Stimulated activated CD8-positive, alpha-beta memory T cell treated with anti-CD3 and anti-CD28 coated beads, Interleukin-4, amount 100 ng/mL, for 1 hour (primary cell): ENCODE measurements at places on chromosomes 2 and 18.

GRCh38 chr2:28986429-28986828 lies 5.3 kb downstream of the TOGARAM2 start:
- DNase-seq: no peak

DNA sequence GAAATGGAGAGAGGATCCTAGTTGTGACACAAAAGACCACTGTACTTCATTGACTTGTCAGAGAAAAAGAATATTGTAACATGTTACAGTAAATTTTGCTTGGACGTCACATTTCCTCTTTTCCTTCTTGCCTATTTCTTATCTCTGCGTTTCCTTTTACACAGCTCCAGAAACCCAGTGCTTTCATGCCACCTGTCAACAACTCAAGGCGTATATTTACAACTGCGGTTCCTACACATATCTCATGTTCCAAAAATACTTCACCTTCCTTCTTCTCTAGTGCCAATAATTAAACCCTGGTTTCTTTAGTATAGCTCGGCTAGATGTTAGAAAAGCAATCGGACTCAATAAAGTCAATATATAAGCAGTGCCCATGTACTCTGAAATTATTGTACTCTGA lies 911.5 kb upstream of the FSHR start:
- DNase-seq: no peak

DNA sequence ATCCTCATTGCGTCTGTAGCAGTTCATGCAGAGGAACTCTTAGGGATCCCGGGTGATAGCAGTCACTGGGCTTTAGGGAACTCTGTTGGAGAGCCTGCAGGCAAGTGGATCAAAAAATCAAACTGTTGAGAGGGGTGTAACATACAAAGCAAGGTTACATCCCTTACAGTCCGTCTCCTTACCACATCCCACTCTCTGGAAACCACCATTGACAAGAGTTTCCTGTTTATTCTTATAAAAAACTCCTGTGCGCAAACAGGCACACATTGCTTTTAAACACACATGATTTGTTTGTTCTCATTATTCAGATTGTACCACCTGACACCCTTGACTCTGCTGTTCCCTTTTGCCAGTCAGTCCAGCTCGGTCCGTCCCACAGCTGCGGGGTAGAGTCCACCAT lies 137.7 kb downstream of the LTBP1 start:
- DNase-seq: no peak

- DNase-seq: no peak
These were observed 483.1 kb upstream of the CHST9 start for GRCh38 chr18:27668158-27668557.

GRCh38 chr2:104562537-104562936 lies 291.4 kb upstream of the POU3F3 start:
- no peak for DNase-seq

DNA sequence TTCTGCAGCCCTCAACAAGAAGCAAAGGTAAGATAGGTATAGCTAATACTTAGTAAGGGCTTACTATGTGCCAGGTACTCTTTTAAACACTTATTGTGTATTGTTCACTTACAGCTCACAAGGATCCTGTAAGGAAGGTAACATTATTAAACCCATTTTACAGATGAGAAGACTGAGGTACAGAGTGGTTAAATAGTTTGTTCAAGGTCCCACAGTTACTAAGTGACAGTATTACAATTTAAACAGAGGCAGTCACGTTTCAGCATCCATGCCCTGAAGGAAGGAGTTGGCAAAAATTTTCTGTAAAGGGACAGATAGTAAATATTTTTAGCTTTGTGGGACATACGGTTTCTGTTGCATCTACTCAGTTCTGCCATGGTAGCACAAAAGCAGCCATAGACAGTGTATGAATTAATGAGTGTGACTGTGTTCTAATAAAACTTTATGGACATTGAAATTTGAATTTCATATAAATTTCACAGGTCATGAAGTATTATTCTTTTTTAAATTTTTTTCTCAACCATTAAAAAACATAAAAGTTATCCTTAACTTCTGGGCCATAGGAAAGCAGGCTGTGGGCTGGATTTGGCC lies 75.7 kb downstream of the LTBP1 start:
- no peak for DNase-seq

GRCh38 chr2:208142925-208143799 lies 2.8 kb downstream of the CRYGB start:
- no peak for DNase-seq

- no peak for DNase-seq
These were observed 472 bp upstream of the PLEKHM3 start for GRCh38 chr2:208025814-208026184.

DNA sequence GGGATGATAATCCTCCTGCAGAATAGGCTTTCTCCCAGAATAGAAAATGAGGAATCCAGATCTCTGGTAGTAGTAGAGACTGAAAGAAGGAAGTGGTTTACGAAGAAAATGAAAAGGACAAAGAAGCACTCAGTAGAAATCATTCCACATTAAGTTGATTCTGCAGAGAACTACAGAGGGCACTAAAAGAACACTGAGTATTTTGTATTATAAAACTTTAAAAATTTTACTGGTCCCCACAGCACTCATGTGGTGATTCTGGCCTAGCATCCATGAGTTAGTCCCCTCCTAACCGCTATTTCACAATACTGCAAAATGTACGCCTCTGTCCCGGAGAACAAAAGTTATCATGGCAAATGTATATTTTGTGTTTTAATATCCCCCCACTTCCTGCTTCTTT lies 42.9 kb upstream of the SLC35F5 start:
- DNase-seq: no peak

GRCh38 chr2:16186661-16187481 lies 246.5 kb downstream of the MYCN start:
- no peak for DNase-seq

DNA sequence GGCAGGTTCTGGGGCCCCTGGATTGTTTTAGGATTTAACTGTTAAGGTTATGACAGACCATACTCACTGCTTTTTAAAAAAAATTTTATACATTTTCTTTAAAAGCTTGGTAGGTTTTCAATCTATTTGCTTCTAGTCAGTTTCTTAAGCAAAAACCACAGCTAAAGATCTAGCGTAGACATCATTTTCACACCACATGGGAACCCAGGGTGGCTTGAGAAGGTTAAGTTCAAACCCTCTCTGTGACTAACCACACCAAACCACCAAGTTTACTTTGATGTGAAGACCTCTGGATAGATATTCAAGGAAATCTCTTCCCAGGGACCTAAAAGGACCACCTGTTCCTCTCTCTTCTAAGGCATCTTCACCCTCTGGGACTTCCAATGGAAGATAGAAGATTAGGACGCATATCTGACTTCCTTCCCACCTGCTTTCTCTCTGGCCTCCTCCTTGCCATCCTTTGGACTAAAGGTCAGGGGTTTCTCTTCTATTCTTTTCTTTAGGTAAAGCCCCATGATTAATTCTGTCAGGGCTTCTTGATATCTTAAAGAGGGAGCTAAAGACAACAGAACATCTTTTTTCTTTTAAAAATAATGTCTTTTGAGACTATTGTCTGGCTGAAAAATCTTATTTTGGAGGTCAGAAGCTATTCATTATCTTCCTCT lies 32.3 kb downstream of the FOSL2 start:
- DNase-seq: no peak

GRCh38 chr2:63861220-63861822 lies 19.6 kb downstream of the UGP2 start:
- no peak for DNase-seq

DNA sequence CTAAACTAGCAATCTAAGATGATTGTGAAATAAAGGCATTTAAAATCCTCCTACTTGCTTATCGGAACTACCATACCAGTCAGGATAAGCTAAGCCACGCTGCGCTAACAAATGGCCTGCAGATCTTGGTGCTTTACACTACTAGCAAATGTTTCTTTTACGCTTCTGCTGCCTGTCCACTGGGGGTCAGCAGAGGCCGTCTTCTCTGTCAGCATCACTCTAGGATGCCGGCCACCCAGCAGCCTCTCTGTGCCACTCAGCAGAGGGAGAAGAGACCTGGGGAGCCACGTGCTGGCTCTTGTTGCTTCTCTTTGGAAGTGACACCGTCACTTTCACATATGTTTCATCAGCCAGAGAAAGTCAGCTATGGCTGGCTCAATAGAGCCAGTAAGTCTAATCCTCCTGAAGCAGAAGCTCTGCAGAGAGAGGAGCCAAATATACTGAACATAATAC lies 36.6 kb downstream of the COPS8 start:
- no peak for DNase-seq

DNA sequence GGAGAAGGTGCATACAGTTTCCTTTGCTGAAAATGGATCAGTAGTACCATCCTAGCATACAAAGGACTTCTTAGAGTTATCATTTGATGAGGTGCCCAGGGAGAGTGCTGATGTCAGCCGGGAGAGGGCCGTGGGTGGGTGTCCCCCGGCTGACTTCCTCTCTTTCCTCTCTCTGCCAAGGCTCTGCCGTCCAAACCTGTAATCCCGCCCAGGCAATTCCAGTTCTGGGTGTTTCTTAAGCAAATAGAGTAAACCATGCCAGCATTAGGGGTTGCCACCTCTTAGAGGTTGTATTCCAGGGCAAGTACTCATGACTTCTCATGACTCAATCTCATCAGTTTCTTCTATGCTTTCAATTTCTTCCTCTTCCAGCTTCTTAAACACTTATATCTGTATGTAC lies 117.2 kb downstream of the GATA6 start:
- no peak for DNase-seq

- DNase-seq: no peak
These were observed 18.9 kb upstream of the CCDC88A start for GRCh38 chr2:55438391-55439100.

GRCh38 chr2:172220121-172220520 lies 117.4 kb upstream of the DLX2 start:
- no peak for DNase-seq

DNA sequence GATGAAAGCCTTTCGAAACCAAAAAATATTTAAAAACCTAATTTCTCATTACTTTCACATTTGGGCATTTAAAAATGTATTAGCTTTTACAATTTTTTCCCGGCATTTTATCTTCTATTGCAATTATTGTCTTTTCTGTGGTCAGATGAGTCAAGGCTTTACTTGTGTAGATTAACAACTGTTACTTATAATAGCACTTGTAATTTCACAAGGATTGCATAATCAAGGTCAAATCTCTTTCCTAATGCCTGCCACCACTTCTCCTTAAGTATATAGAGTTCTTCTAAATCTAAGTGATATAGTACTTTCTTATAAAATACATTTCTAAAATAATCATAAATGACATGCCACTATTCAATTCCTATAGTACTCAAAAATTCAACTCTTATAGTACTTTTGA lies 67.2 kb downstream of the SLC8A1 start:
- no peak for DNase-seq

GRCh38 chr2:227201771-227202170 lies 37.3 kb downstream of the COL4A3 start:
- DNase-seq: no peak

DNA sequence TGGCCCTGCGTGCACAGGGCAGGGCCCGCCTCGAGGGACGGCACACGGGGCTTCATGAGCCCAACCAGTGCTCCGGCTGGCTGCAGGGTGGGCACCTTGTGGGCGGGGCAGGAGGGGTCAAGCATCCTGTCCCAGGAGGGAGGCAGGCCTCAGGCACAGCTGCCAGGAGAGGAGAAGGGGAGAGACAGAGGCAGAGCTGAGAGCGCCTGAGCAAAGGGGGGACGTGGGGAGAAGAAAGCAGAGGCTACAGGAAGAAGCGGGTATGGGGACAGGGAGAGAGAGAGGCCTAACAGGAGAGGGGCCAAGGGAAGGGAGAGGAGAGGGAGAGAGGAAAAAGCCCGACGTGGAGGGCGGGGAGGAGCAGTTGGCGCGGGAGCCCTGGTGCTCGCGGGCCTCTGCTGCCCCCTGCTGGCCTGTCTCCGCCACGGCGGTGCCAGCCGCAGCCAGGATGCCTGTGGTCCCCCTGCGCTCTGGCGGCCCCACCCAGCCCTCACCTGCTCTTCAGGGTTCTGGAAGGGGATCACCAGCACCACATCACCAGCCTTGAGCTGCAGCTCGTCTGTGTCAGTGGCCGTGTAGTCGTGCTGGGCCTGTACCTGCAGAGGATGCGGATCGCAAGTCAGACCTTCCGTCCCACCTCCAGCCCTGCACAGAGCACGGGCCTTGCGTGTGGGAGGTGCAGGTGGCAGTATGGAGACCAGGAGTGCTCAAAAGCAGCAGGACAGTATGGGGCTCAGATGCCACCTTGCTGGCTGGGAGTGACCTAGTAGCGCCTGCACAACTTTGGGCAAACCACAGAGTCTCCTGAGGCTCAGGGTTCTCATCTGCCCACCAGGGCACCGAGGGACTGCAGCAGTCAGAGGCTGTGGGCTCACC lies 56.8 kb downstream of the BIN1 start:
- peak; percentile 31 for DNase-seq

DNA sequence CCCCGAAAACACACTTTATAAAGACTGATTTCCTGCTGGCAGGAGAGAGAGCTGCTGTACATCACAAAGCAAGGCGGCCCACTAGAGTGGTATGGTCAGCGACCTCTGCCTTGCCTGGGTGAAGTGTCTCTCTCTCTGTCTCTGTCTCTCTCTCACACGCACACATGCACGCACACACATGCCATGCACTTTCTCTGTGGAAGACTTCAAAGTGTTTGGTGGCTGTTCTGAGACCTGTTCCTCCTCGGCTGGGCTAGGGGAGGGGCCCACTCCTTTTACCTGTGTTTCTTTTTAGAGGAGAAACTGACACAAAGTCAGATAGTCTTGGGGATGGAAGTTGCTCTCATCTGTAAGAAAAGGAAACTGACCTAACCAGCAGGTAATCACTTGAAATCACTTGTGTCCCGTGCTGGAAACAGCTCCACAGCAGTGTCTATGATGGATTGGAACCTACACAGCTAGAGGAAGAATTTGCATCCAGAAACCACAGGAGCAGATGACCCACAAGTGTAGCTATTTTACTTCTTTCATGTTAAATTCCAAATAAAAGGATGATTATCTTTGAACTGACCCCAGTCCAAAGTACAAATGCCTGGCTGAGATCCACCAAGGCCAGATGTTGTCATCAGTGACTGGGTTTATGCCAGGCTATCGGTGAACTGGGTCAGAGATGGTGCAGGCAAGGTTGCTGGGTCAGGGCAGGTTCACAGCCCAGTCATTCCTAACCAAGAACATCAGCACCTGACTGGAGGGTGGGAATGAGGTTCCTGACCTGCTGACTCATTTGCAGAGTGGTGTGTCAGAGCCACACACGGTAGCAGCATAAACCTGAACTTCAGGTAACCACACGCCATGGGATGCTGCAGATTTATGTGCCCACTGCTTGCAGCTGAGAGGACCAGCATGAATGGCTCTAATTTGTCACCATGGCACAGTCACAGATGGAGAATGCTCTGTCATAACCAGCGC lies 63.0 kb downstream of the NPAS2 start:
- no peak for DNase-seq

DNA sequence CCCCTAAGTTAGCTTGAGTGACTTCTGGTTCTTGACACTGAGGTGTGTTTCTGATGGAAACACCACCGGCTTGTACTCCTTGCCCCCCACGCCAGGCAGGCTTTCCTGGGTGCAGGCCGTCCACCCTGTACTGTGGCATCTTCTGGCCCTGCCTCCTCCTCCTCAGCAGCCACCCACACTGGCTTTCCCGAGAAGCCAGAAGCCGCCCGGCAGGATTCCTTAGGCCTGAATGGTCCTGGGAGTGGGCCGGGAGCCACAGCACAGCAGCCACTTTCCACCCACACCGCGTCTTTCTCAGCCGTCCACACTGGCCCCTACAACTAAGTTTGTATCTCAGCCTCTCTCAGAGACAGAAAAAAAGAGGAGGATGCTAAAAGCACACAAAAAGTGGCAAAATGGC lies 2.1 kb upstream of the HSBP1L1 start:
- no peak for DNase-seq

- DNase-seq: no peak
These were observed 39.3 kb upstream of the NARS1 start for GRCh38 chr18:57660961-57661360.

- no peak for DNase-seq
These were observed 40.7 kb upstream of the TRIM43 start for GRCh38 chr2:95551055-95551568.
